ENCODE measurements at places on chromosomes 3 and 15.

DNA sequence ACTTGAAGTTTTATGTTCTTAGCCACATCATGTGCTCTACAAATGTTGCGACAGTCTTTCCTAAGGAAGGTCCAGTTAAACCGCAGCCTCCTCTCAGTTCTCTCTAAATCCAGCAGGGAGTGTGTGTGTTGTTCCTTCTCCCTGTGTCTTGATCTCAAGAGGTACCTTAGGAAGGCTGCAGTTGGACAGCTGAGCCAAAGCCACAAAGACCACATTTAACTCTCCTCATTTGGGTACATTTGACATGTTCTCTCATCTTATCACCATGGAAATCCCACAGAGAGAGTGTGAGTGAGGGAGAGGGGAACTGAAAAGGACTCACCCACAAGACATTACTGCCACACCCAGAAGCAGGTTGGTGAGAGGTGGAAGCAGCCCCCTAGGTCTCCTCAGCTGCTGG, 79.5 kb downstream of the CD200R1L start:
- H3K4me1 ChIP-seq, result peaks cover 9% of the 10 kb centered on the region
- DNase-seq, result no peak
- H3K4me3 ChIP-seq, result no peak overlapping the region
- no peaks in the 10 kb centered on the region for H3K36me3 ChIP-seq

- H3K4me3 ChIP-seq, result peak overlapping the region; percentile 93
- no peak for DNase-seq
- H3K27ac ChIP-seq, result peak overlapping the region; percentile 43
- H3K27me3 ChIP-seq, result no peaks in the 10 kb centered on the region
Observed at GRCh38 chr3:150544726-150545125, 1.6 kb downstream of the SERP1 start.

DNA sequence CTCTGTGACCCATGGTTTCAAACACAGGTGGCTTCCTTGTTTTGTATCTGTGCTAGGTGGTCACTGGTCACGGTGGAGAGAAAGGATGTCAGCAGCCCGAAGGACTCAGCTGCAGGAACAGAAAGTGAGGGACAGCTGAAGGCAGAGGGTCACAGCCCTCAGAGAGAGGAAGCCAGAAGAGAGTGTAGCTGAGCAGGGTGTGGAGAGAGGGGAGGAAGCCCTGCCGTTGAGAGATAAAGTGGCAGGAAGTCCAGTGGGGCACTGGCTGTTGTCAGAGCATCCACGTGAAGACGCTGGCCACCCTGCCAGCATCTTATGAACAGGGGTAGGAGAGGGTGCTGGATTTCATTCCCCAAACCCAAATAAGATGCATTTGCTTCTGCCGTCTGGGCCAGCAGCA, 36.9 kb downstream of the LIMD1 start:
- no peak overlapping the region for H3K27ac ChIP-seq
- H3K36me3 ChIP-seq, result peaks cover 11% of the 10 kb centered on the region
- H3K27me3 ChIP-seq, result no peaks in the 10 kb centered on the region
- no peak for DNase-seq
- H3K4me1 ChIP-seq, result peaks cover 27% of the 10 kb centered on the region

- H3K27me3 ChIP-seq, result peaks cover 33% of the 10 kb centered on the region
- no peak overlapping the region for H3K27ac ChIP-seq
- H3K4me3 ChIP-seq, result no peak overlapping the region
- DNase-seq, result no peak
- H3K36me3 ChIP-seq, result no peaks in the 10 kb centered on the region
Observed at GRCh38 chr15:33190539-33190938, 4.0 kb downstream of the FMN1 start.

DNA sequence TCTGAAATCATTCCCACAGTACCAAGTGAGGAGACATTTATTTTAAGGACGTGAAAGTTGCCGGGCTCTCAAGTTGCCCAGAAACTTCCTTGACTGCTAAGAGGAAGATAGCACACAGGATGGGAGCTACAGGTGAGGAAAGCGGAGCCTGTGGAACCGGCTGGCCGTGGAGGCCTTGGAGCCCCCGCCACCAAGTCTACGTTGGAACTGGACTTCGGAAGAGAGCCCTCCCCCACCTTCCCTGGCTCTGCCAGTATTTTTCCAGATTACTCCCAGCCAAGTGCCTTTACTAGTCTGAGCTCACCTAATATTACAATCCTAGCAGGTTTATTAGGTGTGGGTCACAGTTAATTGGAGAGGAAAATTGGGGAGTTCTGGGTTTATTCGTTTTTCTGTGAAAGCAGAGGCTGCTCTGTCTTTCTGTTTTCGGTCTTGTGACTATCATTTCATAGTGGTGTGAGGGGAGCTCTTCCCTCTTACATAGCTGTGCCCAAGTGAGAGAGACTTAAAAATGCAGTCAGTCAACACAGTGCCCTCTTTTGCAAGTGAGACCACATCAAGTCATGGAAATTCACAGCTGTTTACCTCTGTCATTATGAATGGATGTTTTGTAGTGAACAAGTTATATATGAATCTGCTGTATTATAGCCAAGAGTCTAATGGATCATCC, 6.8 kb downstream of the BOC start:
- DNase-seq, result no peak
- H3K36me3 ChIP-seq, result no peaks in the 10 kb centered on the region
- H3K27ac ChIP-seq, result no peak overlapping the region
- peaks cover 6% of the 10 kb centered on the region for H3K4me1 ChIP-seq

DNA sequence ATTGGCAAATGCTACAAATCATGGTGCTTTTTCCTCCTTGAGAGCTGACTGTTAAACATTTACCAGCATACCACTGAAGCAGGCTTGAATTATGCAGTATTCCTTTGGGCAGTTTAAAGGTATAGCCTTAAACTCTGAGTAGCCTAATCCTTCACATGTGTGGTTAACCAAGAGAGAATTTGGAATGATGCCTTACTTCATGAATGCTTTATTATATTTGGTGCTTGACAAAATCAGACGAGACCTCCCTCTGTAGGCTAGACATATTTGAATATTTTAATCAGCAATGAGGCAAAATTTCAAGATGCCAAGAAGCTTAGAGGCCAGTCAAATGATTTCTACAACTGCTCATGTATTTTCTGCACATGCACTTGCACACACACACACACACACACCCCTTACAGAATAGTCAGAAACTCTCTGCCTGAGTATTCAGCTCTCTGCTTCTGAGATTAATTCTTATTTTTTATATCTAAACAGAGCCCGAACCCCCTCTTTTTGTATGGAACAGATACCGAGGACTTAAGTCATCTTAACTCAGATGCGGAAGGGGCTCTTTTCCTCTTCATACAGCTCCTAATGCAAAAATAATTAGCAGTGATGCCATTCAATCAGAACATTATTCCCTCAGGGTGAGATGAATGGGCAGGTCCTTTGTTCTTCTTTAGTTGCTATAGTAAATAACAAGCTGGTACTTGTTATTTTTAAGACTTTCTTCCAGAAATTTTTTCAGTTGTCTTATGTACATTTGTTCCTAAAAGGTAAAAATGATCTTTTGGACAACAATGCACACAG, 195.5 kb upstream of the TMC3 start:
- peaks cover 16% of the 10 kb centered on the region for H3K27me3 ChIP-seq
- H3K4me1 ChIP-seq, result no peaks in the 10 kb centered on the region
- no peak for DNase-seq
- no peaks in the 10 kb centered on the region for H3K36me3 ChIP-seq
- H3K4me3 ChIP-seq, result no peak overlapping the region

DNA sequence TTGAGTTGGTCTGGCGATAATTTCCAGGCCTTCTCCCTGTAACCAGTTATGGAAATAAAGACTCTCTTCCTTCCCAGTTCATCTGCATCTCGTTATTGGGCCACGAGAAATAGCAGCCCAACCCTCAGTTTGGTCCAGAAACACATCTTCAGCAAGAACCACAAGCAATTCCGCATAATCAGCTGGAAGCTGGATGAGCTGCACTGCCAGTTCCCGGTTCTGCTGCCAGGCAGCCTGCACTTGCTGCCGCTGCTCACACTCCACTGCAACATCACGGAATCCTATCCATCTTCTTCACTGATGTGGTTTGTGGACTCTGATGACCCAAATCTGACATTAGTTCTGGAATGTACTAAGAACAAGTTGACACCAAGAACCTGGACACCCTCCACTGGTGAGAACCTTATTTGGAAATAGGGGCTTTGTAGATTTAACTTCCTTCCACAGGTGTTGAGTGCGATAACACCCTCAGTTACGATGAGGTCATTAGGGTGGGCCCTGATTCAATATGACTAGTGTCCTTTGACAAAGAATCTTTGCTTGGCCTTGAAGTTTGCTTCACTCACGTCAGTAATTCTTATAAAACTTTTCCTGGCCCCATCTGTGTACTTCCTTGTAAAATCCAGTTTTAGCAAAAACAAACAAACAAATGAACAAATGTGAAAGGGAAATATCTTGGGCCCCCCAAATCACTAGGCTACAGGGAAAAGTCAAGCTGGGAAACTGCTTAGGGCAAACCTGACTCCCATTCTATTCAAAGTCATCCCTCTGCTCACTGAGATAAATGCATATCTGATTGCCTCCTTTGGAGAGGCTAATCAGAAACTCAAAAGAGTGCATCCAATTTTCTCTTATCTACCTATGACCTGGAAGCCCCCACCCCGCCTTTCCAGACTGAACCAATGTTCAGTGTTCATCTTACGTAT, 221.9 kb upstream of the PROK2 start:
- H3K36me3 ChIP-seq, result no peaks in the 10 kb centered on the region
- no peak overlapping the region for H3K27ac ChIP-seq
- H3K27me3 ChIP-seq, result no peaks in the 10 kb centered on the region
- no peak for DNase-seq

GRCh38 chr3:94359996-94360395, 297.1 kb downstream of the NSUN3 start:
- no peaks in the 10 kb centered on the region for H3K36me3 ChIP-seq
- no peak for DNase-seq
- no peak overlapping the region for H3K27ac ChIP-seq
- H3K27me3 ChIP-seq, result no peaks in the 10 kb centered on the region
- no peaks in the 10 kb centered on the region for H3K4me1 ChIP-seq
- H3K4me3 ChIP-seq, result no peak overlapping the region

All from activated naive CD4-positive, alpha-beta T cell treated with anti-CD3 and anti-CD28 coated beads, Interleukin-2, amount 10 ng/mL, durations not matched to agents 7 days and 5 days (primary cell).